Stimulated activated CD4-positive, alpha-beta T cell treated with anti-CD3 and anti-CD28 coated beads, TNF-alpha, amount 100 ng/mL, for 1 hour (primary cell): ENCODE measurements at places on chromosomes 16 and 17.

DNA sequence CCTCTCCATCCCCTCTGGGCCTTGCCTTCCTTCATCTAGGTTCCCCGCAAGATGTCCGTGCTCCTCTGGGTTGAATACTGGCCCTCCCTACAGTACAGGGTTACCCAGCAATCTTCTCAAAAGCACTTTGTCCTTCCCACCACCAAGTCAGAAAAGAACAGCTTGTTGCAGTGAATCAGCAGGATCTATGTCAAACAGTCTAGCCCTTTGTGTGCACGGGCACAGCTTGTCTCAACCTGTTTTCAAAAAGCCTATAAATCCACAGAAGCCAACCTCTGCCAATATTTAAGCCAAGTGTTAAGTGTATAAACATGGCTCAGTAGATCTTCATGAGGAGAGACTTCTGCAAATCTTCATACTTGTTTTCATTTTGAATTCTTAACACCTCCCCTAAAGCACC lies 25.2 kb downstream of the C17orf67 start:
- DNase-seq = no peak

- no peak for DNase-seq
Observed at GRCh38 chr17:45994987-45995386, 4.1 kb upstream of the STH start.

GRCh38 chr17:21021208-21021803 lies 21.5 kb downstream of the USP22 start:
- DNase-seq = no peak

GRCh38 chr17:62794666-62794971 lies 13.5 kb downstream of the MARCHF10 start:
- no peak for DNase-seq

GRCh38 chr16:29644338-29644857 lies 18.6 kb upstream of the SPN start:
- no peak for DNase-seq

DNA sequence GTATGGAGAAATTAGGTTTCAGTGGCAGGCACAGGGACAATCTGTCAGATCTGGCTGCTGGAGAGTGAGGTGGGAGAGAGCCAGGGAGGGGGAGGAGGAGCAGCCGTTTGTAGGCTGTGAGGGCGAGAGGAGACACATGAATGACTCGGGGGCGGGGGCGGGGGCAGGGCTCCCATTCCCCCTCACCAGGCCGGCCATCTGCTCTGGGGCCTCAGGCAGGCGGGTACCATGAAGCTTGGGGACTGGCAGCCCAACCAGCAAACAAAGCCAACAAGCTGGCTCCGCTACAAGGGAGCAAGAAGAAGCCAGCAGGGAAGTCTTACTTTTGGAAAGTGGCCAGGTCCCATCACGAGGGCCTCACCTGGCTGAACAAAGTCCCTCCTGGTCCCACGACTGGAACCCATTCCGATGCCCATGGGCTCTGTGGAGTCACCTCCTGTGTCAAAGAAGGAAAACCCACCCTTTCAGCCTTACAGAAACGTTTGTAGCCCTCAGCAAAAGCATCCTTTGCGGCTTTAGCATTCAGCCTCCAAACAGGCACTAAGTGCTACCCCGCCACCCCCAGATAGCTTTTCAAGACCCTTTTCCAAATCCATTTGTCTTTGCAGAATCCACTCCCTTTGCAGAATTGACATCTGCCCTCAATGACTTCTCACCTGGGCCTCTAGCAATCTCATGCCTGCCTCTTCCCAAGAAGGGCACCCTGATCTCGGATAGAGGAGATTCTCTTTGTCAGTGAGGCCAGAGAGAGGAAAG lies 9.2 kb upstream of the SSTR2 start:
- DNase-seq = no peak

DNA sequence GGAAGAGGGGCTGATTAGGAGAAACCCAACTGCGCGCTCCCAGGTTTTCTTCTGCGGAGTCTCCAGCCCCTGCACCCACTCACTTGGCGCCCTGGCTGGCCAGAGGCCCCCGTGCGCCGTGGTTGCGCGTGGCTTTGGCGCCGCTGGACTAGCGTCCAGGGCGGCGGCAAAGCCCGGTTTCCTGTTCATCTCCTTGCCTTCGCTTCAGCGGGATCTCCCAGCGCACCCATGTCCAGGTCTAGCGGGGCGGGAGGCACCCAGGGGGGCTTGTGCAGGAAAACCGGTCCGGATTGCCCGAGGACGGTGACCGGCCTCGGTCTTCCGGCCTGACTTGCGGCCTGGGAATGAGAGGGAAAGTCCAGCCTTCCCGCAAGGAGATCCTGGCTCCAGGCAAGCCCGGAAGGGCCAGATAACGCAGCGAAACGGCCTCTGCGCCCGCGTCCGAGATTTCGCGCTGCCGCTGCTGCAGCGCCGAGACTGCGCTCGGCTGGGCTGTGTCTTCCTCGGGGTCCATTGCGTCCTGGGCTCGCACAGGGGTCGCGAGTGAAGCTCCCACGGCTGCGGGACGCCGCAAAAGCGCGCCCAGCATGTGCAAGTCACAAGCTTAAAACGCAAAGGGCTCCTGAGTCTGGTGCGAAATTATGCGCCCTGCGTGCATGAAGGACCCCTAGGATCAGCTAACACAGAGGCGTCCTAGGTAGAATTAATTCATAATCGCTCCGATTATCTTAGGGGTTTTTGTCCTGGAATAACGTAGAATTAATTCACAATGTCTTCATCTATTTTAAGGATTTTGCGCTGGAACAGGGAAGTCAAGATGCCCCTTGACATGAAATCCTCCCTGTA lies 5.7 kb downstream of the FOXF1 start:
- DNase-seq = no peak

- no peak for DNase-seq
Observed at GRCh38 chr17:73342541-73343167, 30.9 kb upstream of the CDC42EP4 start.

- DNase-seq = no peak
Observed at GRCh38 chr16:1615761-1616160, 3.6 kb downstream of the CRAMP1 start.

- DNase-seq = no peak
Observed at GRCh38 chr16:28977703-28978662, 3.4 kb downstream of the SPNS1 start.

DNA sequence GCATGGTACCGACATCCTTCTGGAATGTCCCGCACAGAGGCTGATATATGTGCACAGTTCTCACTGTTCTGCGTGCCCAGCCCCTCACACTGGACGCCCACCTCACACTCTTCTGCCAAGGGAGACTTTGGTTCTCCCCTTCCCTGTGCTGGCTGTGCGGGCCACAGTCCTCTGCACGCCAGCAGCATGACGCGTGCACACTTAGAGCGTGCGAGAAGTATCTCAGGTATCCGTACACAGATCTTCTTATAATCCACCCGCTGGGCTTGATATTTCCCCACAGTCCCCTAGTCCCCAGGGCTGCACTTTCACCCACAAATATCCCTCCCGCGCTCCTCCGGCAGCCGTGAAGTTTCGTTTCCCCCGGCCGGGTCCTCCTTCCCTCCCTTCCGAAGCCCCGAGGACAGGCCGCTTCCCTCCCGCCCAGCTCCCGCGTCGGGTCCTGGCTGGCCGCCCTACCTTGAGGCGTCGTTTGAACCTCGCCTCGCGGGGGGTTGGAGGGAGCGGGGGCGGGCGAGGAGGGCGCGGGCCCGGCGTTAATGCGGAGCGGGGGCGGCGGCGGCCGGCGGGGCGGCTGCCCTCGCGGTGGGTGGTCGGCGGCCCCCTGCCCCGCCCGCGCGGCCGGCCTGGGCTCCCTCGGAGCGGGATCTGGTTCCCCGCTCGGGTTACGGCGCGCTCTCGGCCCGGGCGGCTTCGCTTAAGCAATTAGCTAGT lies 5.0 kb upstream of the FOXF1 start:
- DNase-seq = no peak

DNA sequence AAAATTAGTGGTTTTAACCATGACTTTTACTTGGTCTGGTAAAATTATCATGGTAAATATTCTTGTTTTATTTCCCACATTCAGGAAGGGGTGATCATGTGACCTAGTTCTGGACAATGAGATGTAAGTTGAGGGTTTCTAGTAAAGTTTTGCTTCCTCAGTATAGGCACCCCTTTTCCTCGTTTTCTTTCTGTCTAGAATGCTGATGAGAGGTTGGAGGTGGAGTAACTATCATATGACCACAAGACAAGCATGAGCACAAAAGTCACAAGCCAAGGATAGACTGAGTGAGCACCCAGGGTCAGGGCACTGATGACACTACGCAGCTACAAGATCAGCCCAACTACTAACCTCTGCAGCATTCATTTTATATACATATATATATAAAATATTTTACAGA lies 53.9 kb downstream of the MYO1D start:
- DNase-seq = no peak

- no peak for DNase-seq
Observed at GRCh38 chr17:79933863-79934652, 94.8 kb upstream of the CBX4 start.

DNA sequence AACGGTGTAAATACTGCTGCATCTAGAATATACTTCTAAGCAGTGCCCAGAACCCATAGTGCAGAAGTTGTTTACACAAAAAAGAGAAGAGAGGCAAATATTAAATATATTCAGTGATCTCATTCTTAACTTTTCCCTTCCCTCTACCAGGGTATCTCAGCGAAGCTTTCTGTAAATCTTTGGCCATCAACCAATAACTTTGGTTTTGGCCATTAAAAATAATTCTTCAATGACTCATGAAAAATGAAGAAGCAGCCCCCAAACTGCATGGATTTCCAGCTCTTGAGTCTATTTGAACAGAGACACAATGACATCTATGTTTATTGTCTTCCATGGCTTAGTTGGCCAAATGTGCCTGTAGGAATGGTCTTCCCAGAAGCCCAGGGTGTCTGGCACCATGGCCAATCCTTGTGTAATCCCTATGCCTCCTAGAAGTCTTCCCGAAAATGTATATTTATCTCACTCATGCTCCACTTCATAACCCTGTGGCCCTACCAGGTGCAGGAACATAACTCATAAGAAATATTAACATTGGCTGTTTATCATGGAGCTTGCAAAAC lies 646.6 kb downstream of the TOX3 start:
- no peak for DNase-seq

DNA sequence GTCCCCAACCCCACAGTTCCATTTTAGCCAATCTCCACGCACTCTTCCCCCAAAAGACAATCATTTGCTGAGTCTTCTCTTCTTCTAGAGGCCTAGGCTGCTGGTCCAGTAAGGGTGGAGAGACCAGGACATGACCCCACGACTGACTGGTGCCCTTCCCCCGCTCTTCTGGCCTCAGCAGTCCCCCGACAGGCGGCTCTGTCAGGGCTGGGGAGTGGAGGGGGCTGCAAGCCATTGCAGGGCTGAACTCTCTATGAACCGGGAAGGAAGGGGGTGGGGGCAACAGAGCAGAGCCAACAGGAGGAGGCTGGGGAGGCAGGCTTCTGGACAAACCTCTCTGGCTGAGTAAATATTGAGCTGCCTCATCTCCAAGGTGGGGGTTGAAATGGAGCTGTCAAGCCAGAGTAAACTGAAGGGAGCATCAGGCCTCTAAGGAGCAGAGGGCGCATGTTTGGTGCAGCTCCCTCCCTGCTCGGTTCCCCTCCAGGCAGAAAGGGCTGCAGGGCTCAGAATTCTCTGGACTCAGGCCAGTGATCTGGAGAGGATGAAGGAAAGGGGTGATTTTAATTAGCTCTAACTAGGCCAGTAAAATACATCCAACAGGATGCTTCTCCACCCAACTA lies 8.7 kb downstream of the HOXB1 start:
- no peak for DNase-seq

DNA sequence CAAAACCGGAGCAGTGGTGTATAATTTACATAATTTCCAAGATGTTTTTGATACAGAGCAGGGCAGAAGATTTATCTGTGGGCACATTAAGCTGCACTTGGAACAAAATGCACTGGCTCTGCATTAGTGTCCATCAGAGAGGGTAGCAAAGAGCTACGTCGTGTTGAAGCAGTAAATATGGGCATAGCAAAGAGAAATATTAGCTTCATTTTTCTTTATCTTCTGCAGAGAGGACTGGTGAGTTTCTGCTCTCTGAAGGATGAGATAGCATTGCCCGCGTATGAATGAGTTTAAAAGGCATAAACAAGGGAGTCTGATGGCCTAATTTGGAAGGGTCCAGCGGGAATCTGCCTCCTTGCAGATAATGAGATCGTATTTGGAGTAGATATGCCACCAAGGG lies 227.8 kb upstream of the CDH11 start:
- no peak for DNase-seq

DNA sequence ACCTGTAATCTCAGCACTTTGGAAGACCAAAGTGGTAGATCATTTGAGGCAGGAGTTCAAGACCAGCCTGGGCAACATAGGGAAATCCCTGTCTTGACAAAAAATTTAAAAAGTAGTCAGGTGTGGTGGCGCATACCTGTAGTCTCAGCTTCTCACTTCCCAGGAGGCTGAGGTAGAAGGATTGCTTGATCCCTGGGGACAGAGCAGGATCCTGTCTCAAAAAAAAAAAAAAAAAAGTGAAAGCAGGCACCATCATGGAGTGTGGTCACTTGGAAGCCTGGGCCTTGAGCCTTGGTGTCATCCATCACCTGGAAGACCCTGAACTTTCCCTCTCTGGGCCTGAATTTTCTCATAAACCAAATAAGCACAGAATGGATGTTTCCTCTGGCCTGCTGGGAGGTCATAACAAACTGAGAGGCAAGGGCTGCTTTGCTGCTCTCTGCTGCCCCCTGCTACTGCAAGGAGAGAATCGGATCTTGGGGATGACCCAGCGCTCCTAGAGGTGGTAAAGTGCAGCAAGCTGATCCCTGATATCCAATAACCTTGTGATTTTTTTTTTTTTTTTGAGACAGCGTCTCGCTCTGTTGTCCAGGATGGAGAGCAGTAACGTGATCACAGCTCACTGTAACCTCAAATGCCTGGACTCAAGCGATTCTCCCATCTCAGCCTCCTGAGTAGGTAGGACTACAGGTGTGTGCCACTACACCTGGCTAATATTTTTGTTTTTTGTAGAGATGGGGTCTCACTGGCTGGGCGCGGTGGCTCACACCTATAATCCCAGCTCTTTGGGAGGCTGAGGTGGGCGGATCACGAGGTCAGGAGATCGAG lies 75.9 kb upstream of the RNU2-1 start:
- DNase-seq = no peak
